ENCODE measurements at places on chromosomes 1 and 21.

- DNase-seq: no peak
Measured at GRCh38 chr1:14181191-14181795, 417.2 kb upstream of the KAZN start.

- no peak for DNase-seq
Measured at GRCh38 chr1:31069392-31069791, 3.9 kb upstream of the PUM1 start.

DNA sequence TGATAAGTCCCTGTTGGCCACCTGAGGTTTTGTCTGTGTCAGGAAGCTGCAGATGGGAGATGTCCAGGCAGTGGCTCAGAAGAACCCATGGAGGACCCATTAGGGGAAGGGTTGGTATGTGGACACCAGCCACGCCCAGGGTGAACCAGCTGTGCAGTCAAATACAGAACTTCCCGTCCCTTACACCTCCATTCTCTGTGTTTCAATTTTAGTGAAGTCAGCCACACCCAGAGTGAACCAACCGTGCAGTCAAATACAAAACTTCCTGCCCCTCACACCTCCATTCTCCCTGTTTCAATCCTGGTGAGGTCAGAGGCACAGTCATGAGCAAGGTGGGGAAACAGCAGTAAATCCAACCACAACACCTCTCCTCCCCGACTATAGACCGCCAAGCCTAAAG is 27.4 kb downstream of the BACE2 start:
- no peak for DNase-seq

DNA sequence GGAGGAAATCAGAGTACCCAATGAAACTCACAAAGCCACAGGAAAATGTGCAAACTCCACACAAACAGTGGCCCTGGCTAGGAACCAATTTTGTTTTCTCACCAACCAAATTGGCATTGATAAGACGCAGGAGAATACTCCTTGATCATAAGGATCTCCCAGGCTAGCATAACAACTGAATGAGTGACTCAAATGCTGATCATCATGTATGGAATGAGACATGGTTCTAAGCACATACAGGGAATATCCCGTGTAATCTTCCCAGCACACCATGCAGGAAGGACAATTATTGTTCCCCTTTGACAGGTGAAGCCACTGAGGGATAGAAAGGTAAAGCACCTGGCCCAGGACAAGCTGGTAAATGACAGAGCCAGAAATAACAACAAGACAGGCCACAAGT is 180.0 kb upstream of the DUSP10 start:
- DNase-seq: no peak

DNA sequence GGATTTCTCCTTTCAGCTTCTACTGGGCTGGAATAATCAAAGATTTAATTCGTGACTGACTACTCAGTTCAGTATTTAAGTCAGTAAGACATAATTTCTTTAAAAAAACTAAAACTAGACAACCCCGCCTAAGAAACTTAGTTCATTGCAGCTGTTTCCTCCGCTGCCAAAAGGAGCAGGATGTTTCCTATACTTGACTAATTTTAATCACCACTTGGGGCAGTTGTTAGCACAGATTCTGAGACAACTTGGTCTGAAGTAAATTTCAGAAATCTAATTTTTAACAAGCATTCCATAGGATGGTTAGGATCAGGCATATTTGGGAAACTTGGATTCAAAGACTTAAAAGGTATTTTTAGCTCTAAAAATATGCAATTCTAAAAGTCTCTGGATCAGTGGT is 34.0 kb downstream of the EPRS1 start:
- DNase-seq: no peak

GRCh38 chr1:58006421-58007046 is 540.0 kb downstream of the OMA1 start:
- no peak for DNase-seq

DNA sequence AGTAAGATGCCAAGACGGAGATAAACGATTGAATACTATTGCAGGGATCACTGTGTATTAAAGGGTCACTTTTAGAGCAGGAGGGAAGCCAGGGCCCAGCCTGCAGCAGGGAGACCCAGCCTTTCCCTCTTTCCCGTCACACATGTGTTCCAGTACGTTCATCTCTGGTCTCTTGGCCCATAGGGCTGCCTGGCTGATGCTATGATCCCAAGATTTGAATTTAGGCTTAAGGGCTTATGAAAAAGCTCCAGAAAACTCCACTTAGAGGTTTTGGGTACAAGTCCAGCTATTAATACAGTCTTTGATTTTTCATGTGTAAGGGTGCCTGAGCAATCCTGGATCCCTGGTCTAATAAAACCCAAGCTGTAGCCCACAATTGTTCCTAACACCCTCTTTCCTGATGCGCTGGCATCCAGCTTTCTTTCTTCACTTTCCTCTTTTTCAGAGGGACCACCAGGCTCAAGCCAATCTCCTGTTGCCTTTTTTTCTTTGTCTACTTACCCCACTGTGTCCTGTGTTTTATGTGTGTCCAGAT is 359.6 kb upstream of the USP24 start:
- no peak for DNase-seq

All from left forelimb (tissue), 1 donor.